DMS79 (cell line): ENCODE measurements at places on chromosomes 7 and 10.

- no peak for DNase-seq
Observed at GRCh38 chr7:14207138-14207537, 217.7 kb upstream of the ETV1 start.

- no peak for DNase-seq
Observed at GRCh38 chr10:16527452-16527851, 5.8 kb upstream of the C1QL3 start.

- DNase-seq: no peak
Observed at GRCh38 chr10:61135276-61135721, 191.3 kb upstream of the RHOBTB1 start.

DNA sequence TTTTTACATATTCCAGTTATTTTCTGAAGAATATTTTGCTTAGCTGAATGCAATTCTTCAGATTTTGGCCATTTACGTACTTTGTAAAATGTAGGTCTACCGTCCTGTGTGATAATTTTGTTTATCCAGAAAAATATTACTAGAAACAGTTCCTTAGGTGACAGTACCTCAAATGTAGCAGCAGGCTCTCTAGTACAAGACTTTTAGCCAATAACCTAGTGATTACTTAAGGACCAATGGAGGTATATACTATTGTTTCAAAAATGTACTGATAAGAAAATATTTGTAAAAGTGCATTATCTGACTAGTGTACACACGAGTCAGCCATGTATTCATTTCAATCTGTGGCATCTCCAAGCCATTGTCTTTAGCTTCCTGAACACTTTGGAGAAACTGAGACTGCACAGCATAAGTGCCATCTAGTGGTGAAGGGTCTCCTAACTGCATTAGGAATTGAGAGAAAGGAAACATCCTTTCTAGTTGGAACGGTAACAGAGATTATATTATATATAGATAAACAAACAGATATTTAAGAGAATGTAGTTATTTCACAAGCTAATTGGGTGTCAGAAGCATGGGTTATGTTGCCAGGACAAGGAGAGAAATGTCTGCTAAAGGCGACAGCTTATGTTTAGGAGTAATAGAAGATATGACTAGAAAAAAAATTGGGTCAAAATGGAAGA, 23.7 kb downstream of the RTKN2 start:
- no peak for DNase-seq

GRCh38 chr7:32091608-32092210, 21.5 kb upstream of the PDE1C start:
- no peak for DNase-seq

DNA sequence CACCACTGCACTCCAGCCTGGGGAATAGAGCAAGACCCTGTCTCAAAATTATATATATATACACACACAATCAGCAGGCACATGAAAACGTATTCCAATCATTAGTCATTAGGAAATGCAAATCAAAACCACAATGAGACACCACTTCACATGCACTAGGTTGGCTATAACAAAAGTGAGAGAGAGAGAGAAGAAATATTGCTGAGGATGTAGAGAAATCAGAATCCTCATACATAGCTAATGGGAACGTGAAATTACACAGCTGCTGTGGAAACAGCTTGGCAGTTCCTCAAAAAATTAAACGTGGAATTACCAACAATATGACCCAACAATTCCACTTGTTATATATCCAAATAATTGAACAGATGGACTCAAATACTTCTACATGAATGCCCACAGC, 43.3 kb upstream of the CNNM1 start:
- no peak for DNase-seq

DNA sequence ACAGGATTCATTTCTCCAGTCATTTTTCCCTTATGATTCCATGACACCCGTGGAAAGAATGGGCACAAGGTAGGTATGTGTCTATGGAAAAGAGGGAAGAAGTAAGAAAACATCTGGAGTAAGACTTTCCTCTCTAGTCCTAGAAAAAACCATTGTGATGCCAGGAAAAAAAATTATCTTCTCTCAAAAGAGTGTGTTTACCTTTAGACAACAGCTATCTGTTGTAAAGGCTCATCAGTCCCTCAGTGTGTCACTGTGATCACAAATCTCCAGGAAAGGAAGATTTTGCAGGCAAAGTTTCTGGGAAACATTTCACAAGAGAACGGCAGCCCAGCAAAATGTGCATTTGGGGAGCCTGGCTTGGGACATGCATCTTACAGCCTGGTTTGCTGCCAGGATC, 44.8 kb downstream of the CALML3 start:
- DNase-seq: no peak

- DNase-seq: no peak
Observed at GRCh38 chr10:84156768-84157167, 16.8 kb upstream of the GPR15LG start.

DNA sequence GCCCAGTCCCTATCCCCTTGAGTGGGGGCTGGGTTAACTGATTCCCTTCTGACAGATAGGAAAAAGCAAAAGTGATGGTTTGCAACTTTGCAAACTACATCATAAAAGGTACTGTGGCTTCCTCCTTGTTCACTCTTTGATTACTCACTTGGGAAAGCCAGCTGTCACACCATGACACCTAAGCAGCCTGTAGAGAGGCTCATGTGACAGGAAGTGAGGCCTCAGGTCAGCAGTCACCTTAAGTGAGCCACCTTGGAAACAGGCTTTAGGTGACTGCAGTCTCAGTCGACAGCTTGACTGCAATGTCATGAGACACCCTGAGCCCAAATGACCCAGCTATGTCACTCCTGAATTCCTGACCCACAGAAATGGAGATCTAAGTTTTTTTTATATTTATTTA, 4.3 kb upstream of the CHCHD2 start:
- no peak for DNase-seq

DNA sequence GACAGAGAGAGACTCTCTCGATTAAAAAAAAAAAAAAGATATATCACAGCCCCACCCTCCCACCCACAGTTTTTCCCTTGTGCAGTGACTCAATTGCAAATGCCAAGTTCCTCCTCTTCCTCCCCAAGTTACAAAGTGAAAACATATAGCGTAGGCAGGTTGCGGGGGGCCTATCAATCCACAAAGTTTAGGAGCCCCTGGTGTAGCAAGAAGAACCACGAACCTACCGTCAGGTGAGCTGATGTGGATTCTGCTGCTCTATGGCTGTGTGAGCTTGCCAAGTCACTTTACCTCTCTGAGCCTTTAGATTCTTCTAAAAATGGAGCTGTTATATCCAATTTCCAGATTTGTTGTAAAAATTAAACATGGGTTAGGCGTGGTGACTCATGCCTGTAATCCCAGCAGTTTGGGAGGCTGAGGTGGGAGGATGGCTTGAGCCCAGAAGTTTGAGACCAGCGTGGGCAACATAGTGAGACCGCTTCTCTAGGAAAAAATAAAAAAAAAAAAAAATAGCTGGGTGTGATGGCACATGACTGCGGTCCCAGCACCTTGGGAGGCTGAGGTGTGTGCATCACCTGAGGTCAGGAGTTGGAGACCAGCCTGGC, 8.2 kb upstream of the RHBDD2 start:
- no peak for DNase-seq

DNA sequence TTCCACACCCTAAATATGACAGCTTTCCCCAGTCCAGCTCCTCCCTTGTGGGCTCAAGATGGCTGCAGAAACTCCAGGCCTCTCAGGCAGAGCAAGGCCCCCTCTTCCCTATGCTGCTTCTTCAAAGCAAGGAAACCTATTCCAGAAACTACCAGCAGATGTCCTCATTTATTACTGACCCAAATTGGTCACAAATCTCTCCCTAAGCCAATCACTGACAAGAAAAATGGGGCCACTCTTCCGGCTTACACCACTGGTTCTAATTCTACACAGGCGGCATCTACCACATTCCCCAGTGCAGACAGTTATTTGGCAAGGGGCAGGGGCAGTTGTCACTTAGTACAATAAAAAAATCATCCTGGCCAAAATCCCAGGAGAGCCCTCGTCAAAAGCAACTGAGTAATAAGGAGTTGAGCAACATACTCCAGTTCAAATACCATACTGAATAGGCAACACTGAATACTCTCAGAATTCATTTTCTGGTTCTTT, 150.4 kb downstream of the SFMBT2 start:
- DNase-seq: no peak

DNA sequence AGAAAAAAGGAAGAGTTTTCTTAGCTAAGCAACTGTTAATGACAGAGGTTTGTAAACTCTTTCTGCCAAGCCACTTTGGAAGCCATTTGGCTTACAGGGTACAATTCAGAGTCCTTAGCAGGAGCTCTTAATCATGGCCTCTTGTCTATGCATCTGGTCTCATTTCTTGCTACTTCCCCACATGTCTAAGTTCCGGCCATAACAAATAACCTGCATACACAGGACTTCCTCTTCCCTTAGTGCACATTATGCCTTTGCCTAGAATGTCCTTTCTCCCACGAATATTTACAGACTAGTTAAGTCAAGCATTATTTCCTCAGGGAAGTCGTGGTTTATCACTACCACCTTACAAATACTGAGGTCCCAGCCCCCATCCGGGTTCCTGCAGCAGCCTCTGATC, 8.6 kb upstream of the UPF2 start:
- peak; percentile 17 for DNase-seq

DNA sequence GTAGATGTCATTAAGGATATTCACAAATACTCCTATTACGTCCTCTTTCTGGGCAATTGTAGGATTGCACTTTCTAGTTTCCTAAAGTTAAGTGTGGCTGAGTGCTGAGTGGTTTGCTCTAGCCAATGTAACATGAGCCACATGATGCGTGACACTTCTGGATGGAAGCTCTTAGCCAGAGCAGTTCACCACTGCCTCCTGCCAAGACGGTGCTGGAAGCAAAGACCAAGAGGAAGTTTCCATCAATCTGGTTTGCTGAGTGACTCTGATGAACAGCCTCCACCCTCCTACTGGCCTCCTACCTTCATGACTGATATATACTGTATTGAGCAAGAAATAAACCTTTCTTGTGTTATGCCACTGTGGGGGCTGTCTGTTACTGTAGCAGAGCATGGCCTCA, 318.1 kb downstream of the KCNMA1 start:
- DNase-seq: peak; percentile 68

DNA sequence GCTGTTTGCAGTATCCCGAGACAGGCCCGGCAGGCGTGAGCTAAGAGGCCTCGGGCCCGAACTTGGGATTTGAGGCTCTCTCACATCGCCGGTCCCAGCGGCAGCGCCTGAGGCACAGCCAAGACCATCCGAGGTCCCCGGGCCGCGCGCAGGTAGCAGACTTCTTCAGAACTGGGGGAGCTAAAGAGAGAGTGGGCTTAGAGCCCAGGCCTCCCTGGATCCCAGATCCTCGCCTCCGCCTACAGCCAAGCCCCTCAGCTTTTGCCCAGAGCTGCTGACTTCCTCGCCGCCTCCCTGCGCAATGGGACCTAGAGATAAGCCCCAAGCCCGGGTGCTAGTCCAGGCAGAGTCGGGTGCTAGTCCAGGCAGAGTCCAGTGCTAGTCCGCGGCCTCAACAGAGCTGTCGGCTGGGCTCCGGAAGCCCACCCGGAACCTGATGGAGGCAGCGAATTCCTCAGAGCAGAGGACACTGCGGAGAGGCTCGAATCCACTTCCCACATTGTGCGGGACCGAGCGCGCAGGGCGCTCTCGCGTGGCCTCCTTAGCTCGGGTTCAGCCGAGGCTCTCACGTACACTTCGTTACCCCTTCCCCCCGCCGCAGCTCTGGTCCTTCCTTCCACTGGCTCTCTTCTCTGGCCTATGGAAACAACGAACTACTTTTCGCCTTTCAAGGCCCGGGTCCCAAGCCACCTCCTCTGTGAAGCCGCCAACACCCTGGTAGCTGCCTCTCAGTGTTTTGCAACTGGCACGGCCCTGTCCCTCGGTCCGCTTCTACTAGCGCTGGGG, 5.8 kb downstream of the LBX1 start:
- no peak for DNase-seq
